ENCODE measurements at places on chromosomes 2 and 18.

- no peak for DNase-seq
These were observed 35.4 kb downstream of the PPP4R3B start for GRCh38 chr2:55581874-55582547.

DNA sequence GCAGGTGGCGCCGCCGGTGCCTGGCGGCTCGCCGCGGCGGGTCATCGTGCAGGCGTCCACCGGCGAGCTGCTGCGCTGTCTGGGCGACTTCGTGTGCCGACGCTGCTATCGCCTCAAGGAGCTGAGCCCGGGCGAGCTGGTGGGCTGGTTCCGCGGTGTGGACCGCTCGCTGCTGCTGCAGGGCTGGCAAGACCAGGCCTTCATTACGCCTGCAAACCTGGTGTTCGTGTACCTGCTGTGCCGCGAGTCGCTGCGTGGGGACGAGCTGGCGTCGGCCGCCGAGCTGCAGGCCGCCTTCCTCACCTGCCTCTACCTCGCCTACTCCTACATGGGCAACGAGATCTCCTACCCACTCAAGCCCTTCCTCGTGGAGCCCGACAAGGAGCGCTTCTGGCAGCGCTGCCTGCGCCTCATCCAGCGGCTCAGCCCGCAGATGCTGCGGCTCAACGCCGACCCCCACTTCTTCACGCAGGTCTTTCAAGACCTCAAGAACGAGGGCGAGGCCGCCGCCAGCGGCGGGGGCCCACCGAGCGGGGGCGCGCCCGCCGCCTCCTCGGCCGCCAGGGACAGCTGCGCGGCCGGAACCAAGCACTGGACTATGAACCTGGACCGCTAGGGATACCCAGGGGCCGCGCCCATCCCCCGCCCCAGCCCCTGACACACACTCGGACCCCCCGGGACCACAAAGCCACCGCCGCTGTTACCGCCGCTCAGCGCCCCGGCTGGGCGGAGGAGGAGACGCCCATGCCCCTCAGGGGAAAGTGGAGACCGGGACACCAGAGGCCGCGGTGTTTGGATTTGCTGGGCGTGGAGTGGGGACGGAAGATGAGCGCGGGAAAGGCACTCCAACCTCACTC lies 1.1 kb downstream of the CDK5R2 start:
- no peak for DNase-seq

GRCh38 chr2:208407667-208408066 lies 1.1 kb downstream of the PTH2R start:
- DNase-seq: no peak

GRCh38 chr18:74587441-74587840 lies 10.2 kb upstream of the ZNF407 start:
- no peak for DNase-seq

DNA sequence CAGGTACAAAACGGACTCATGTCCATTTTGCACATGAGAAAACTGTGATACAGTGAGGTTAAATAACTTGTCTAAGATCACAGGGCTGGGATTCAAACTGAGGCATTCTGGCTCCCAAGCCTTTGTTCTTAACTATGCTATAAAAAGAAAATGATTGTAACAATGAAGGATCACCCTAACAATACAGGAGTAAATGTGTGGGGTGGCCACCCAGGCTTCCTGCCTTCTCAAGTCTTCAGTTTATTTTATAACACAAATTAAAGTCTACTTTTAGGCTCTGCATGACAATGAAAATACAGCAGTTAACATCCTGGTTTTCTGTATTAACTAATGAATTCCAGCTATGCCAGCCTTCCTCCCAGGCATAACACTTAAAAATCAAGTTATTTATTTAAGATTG lies 7.6 kb downstream of the WDFY1 start:
- no peak for DNase-seq

GRCh38 chr2:239057533-239057932 lies 209.6 kb downstream of the TWIST2 start:
- DNase-seq: no peak

DNA sequence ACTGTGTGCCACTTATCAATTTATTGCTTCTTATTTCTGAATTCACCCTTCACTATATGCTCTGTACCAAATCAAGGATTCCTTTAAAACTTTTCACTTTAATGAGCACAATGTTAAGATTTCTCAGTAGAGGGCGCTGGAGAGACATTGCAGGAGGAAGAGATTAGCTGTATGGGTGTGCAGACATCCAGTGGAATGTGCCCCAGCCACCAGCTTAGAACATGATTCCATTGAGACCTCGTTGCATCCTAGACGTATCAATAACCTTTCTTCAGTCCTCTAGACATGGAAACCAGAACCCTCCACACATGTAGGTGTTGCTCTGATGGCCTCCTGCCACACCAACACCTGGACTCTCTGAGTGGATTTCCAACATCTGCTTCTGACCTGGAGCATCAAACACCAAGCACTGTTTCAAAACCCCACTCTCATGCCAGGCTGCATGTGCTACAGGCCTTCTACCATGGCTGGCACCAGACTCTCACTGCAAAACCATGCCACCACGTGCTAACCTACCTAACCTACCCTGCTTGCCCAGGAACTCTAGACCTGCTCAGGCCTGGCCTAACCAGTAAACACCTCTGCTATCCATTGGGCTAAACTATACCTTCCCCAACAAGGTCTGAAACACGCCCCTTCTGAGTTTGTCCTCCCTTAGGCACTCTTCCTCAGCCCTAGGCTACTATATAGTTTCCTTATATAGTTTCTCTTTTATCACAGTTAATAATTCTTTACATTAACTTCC lies 633.2 kb upstream of the PKDCC start:
- DNase-seq: no peak

GRCh38 chr2:229445501-229446211 lies 174.6 kb upstream of the PID1 start:
- DNase-seq: no peak

DNA sequence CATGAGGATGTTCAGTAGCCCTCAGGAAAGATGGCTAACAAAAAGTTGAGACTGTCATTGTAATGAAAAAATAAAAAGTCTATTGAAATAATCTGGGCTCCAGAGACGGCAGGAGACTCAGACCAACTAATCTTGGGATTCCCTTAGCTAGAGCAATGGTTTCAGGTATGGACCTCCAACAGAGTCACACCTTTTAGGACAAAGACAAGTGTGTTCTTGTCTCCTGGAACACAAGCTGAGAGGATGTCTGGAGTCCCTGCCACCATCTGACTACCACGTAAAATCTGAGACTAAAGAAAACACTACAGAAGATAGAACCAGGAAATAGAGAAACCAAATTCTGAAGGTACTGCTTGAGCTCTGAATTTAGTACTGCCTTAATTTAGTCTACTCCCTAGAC lies 103.3 kb upstream of the RBBP8 start:
- no peak for DNase-seq

- no peak for DNase-seq
These were observed 16.6 kb upstream of the STK17B start for GRCh38 chr2:196187898-196188458.

GRCh38 chr2:46294176-46294836 lies 2.9 kb upstream of the EPAS1 start:
- DNase-seq: no peak

Data from activated T-helper 1 cell treated with anti-CD3 and anti-CD28 coated beads, Interleukin-2, amount 50 U/mL, for 16 hours (primary cell).